ENCODE measurements at places on chromosomes 5 and 9.

DNA sequence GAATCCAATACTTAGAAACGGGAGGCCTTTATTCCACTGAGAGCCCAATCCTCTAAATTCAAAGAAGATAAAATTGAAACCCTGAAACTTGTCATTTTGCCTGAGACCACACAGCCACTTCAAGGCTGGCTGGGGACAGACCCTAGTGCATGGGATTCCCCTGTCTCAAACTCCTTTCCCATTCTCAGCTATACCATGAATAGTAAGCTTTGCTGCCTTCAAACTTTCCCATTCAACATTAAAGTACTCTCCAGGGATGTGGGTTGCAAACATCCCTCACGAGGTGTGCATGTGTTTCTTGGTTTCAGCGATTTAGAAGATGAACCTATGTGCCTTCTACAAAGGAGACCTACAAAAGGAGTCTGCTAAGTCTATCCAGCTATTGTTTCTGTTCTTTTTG is 64.6 kb downstream of the GABRB2 start:
- no peak for DNase-seq

DNA sequence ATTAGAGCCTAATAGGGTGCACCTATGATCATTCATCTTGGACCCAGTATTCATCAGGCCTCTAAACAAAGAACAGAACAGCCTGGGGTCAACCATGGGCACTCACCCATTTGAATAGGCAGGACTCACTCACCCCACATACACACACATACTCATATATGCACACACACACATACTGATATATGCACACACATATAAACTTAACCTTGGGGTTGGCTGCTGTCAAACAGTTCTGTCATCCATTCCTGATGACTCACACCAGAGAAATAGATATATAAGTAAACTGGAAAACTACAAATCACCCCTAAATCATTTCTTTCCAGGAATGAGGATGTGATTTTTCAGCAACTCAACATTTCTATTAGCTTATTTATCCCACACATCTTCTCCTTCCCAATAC is 51.3 kb downstream of the ARL15 start:
- DNase-seq: no peak

- peak; percentile 15 for DNase-seq
Measured at GRCh38 chr5:36841677-36842076, 34.9 kb upstream of the NIPBL start.

DNA sequence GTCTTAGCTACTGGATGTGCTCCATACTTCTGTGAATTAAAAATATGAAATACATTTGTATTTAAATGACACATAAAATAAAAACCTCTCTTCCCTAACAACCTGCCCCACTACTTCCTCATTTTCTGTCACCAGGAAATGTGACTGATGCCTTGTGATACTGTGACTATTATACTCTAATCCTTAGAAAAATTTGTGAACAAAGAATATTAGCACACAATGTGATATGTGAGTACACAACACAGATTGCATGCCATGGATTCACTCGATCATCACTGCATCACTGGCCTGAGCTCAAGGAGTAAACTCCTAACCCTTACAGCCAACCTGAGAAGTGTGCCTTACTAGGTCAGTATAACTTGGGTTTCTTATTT is 281.0 kb downstream of the EFNA5 start:
- DNase-seq: peak; percentile 37

DNA sequence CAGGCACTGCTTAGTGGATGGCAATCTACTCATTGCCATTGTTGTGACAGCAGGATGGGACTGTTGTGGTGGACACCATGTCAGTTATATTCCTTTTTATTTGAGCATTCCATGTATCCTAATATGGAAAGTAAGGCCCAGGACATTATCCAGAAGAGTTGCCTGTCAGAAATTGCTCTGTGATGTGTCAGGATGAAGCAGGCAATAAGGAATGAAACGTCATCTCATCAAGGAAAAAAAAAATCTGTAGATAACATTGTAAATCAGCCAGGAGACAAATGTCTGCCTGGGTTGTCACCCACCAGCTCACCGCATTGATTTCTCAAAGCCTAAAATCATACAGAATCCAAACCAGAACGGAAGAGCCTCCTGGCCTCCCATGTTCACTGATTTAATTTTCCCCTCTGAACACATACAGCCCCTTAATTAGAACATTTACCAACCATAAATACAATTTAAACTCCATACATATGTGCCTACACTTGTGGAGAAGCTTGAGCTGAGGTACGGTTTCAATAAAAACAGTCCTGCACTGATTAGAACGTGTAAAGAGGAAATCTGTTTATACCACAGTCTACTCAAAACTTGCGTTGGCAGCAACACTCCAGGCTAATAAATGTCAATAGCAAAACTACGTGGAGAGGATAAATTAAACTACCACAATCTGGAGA is 73.9 kb downstream of the FOXD1 start:
- DNase-seq: no peak

GRCh38 chr9:93164085-93164484 is 19.9 kb upstream of the WNK2 start:
- DNase-seq: no peak

GRCh38 chr5:13322769-13323168 is 621.7 kb downstream of the DNAH5 start:
- no peak for DNase-seq

GRCh38 chr5:111720333-111720890 is 36.6 kb downstream of the NREP start:
- no peak for DNase-seq

GRCh38 chr9:89364666-89365531 is 46.6 kb downstream of the SECISBP2 start:
- DNase-seq: no peak

DNA sequence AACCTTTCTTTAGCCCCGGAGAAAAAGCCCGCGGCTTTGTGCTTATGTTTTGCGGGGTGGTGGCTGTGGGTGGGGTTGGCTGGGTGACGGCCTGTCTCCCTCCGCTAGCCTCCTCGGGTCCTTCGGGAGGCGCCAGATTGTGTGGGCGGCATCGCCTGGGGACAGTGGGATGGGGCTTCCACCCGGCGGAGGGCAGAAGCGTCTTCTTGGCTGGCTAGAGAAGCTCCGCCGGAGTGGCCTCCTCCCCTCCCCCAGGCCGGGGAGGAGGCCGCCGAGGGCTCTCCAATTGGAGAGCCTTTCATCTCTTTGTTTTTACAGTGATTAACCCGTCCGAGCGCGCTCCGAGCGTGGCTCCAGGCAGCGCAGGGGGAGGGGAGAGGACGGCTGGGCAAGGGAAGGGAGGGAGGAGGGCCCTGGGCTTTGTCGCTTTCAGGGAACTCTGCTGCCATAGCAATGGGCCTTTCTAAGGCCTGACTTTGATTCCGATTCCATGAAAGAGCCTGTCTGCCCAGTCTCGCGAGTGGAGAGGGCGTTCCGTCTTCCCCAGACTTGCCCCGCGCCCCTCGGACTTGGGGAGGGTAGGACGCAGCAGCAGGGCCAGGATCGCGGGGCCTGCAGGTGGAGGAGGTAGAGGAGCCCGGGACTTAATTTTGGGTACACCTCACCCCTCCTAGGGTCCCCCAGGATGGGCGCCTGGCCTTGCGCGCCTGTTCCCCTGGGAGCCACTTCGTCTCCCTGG is 36.7 kb upstream of the TIFAB start:
- DNase-seq: peak; percentile 73

DNA sequence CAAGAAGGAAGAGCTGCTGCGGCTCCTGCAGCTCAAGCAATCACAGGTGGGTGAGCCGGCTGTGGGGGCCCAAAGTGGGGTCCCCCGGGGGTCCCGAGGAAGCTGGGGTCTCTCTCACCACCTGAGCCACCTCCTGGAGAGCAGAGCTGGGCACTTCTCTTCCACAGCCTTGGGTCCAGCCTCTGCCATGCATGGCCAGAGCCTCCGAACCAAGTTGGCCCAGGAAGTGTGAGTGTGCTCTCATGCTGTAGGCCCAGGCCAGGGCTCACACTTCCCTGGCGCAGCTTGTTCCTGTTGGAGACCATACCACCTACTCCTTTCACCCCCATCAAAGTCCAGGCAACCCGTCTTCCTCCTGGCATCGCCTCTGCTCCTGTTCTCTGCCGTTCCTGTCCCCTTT is 19.7 kb downstream of the HMCN2 start:
- DNase-seq: no peak

GRCh38 chr9:78296201-78296892 is 578 bp upstream of the PSAT1 start:
- DNase-seq: no peak

DNA sequence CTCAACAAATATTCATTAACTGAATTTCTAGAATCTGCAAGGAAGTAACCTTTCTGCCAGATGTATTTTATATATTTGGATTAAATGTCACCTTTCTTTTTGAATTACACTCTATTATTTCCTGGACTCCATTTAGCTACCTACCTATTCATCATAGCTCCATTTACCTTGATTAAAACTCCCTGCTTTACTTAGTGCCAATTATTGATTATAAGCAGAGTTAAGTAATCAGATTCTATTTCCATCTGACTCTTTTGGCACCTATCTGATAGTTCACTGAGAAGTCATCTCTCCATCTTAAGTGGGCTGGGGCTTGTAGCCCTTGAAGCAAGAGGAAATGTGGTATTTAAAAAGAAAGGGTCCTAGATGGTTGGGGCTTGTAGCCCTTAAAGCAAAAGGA is 88.6 kb downstream of the TRPM3 start:
- no peak for DNase-seq

- DNase-seq: no peak
Measured at GRCh38 chr9:2816476-2817141, 27.3 kb downstream of the PUM3 start.

DNA sequence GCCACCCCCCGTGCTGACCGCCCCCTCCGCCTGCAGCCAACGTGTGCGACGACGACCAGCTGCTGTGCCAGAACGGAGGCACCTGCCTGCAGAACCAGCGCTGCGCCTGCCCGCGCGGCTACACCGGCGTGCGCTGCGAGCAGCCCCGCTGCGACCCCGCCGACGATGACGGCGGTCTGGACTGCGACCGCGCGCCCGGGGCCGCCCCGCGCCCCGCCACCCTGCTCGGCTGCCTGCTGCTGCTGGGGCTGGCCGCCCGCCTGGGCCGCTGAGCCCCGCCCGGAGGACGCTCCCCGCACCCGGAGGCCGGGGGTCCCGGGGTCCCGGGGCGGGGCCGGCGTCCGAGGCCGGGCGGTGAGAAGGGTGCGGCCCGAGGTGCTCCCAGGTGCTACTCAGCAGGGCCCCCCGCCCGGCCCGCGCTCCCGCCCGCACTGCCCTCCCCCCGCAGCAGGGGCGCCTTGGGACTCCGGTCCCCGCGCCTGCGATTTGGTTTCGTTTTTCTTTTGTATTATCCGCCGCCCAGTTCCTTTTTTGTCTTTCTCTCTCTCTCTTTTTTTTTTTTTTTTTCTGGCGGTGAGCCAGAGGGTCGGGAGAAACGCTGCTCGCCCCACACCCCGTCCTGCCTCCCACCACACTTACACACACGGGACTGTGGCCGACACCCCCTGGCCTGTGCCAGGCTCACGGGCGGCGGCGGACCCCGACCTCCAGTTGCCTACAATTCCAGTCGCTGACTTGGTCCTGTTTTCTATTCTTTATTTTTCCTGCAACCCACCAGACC is 80.2 kb downstream of the NTNG2 start:
- peak; percentile 72 for DNase-seq

DNA sequence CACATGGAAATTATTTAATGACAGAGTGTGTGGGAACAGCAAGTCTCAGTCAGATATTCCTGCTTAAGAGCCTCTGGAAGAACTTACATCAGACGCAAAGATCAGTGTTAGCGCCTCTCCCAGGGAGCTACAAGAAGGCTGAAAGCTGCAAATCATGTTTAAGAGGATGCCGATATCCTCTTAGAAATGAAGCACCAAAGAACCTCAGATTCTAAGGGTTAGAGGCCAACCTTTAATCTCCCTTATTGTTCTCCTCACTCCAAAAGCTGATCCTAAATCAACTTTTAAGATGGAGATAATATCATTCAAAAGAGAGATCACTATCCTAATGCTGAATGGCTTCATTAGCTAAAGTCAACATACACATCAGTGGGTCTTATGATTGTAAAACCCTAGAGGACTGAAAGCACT is 160.6 kb downstream of the NFIB start:
- DNase-seq: no peak

- peak; percentile 35 for DNase-seq
Measured at GRCh38 chr9:91086657-91087461, 274.9 kb downstream of the AUH start.

DNA sequence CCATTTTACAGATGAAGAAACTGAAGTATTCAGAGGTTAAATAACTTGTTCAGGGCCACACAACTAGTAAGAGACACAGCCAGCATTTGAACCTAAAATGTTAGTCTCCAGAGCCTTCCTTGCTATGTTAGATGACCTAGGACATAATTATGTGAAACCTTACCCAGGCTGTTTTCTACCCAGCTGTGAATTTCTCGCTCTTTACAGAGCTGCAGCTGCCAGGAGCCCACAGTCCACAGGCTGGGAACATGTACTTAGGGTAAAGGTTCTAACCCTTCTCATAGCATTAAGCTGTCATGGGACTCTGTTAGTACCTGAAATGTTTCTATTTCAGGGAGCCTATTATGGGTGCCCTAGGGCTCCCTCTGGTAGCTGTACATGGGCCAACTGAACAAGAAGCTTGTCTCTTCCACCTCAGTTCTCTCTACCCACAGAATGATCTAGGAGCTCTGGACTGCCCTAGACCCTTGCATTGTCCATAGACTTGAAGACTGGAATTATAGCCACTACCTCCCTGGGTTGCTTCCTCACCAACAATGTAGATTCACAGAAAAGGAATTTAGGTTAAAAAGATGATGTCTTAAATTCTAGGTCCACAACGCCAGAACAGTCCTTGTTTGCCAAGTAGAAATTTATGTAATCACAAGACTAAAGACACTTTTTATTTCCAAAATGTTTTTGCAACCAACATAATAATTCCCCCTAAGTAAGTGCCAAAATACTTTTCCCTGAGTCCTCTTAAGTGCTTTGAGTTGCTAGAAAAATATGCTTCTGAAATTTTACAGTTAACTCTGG is 262.9 kb downstream of the PIK3R1 start:
- DNase-seq: no peak

GRCh38 chr5:10423022-10423421 is 18.7 kb upstream of the ROPN1L start:
- peak; percentile 92 for DNase-seq

DNA sequence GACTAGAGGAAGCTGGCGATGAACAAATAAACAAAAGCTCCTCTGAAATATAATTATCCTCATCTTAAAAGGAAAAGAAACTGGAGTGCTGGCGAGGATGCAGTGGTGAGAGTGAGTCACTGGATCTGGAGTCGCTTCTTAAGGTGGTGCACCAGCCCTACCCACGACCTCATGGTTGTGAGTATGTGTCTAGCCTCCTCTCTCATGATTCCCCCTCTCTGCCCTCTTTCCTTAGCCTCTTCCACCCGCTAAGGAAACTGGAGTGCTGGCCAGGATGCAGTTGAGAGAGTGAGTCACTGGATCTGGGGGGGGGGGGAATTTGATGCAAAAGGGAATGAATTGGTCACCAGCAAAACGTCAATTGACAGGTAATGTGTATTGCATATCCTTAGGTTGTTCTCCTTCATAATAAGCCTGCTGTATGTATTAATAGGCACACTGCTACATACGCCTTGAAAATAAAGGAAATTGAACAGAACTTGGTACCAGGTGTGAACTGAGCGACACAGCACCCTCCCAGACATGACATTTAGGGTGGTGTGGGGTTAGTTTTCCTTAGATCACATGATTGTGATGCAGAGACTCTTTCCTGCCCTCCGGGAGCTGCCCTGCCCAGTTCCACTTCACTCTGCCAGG is 36.3 kb upstream of the EBF1 start:
- DNase-seq: no peak

- no peak for DNase-seq
Measured at GRCh38 chr9:76529653-76530052, 70.7 kb downstream of the GCNT1 start.

All from NB4 (cell line).